ENCODE measurements at places on chromosomes 2 and 18.

DNA sequence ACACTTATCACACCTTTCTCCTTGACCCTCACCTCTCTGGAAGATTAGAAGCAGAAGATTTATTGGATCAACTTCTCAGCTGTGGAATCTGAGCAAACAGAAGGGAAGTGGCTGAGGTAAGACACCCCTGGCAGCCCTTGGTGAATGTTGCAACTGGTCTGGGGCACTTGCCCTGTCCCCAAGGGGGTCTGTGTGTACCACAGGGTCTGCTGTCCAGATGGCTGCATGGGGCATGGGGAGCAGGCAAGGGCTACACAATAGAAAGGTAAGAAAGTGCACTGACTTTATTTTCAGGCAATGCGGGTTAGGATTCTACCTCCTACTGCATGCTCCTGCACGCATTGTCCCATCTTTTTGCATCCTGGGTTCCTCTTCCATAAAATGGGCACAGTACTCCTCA is 238.4 kb upstream of the SMAD2 start:
- DNase-seq = no peak

- DNase-seq = no peak
Measured at GRCh38 chr2:20634507-20635112, 16.3 kb downstream of the HS1BP3 start.

GRCh38 chr2:78817430-78817829 is 208.1 kb upstream of the REG3G start:
- DNase-seq = no peak

DNA sequence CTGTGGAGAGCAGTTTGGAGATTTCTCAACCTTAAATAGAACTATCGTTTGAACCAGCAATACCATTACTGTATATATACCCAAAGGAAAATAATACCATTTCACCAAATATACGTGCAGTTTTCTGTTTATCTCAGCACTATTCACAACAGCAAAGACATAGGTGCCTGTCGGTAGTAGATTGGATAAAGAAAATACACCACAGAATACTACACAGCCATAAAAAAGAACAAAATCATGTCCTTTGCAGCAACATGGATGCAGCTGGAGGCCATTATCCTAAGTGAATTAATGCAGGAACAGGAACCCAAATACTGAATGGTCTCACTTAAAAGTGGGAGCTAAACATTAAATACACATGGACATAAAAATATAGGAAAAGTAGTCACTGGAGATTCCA is 81.3 kb downstream of the SMCHD1 start:
- no peak for DNase-seq

DNA sequence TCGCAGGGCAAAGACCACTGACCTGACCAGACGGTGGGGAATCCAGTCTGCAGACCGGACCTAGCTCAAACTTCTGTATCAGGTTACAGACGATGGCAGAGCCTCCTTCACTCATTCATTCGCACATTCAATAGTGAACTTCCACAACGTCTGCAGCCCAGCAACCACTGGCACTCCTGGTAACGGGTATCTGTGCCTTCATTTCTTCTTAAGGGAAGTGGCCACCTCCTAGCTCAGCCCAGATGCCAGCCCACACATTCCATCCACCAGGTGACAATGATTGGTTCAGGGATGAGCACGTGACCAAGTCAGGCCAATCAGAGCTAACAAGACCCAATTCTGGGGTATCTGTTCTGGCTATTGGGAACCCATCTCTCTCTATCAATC is 15.9 kb upstream of the ARMC9 start:
- no peak for DNase-seq

DNA sequence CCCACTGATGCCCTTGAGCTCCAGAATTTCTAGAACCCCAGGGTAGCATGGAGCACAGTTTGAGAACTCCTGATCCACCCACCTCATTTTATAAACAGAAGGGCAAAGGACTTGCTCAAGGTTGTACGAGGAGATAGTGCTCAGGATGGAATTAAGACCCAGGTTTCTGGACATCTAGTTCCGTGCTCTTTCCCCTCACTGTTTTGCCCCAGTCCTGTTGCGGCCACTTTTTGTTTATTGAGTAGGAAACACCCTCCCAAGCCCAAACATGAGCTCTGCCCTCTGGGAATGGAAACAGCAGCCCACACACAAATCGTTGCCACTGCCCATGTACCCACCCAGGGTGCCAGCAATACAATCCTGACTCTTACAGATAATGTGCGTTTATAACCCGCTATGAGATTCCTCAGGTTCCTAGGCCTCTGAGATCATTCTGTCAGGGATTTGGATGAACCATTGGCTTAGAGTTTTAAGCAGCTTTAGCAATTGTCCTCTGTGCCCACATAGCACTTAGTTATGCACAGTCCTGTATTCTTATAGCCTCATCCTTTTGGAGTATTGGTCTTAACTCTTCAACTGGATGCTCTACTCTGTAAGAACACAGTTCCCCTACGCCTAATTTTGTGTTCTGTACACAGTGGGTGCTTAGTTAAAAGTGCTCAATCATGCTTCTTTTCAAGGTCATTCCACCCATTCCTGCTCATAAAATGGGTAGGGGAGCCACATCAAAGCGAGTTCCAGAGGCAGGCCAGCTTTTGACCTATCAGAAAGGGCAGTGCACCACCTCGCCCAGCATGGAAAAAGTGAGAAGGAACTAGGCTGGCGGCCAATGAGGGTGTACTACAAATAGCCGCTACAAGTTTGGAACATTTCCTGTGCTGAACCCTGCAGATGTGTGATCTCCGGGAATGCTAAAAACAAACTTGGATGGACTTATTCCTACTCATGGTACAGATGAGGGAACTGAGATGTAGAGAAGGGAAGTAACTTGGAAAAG is 60.3 kb upstream of the IGFBP2 start:
- no peak for DNase-seq

DNA sequence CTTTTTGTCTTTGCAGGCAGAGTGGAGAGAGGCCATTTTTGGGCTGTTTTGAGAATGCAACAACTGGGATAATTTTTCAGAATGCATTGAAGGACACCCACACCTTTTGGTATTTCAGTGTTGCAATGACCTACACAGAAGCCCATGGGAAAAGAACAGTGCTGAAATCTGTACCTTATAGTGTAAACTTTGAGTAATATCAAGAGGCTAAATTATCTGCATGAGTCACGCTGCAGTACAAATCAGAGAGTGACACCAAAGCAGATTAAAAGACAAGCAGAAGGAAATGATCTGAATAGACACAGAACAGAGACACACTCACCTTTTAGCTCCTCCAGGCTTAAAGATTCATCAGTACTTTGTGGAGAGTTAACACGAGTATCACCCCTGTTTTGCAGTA is 265.3 kb downstream of the PAX3 start:
- DNase-seq = no peak

Data from stimulated activated CD8-positive, alpha-beta memory T cell treated with anti-CD3 and anti-CD28 coated beads, Interleukin-15, amount 100 ng/mL, for 48 hours (primary cell).